ENCODE measurements at places on chromosomes 2 and 18. TPM values are rescaled to one million over a fixed set of nuclear protein-coding genes. Genes with fewer than 3 reads are reported as not detected.

The METTL4 gene
- total RNA-seq = 14.3 TPM

The SH2D6 gene
- total RNA-seq = not detected

The GRB14 gene
- total RNA-seq = 6.2 TPM

The RUFY4 gene
- 0.39 TPM for total RNA-seq

The ADAM23 gene
- 4.2 TPM for total RNA-seq

The SERPINB11 gene
- not detected for total RNA-seq

The CHRND gene
- total RNA-seq = not detected

The GPAT2 gene
- total RNA-seq = 4.8 TPM

The TLX2 gene
- total RNA-seq = not detected

The C2orf78 gene
- not detected for total RNA-seq

The FAM237A gene
- not detected for total RNA-seq

The GALNT14 gene
- 1.7 TPM for total RNA-seq

The LYPD1 gene
- total RNA-seq = 1.2 TPM

The SIX2 gene
- total RNA-seq = 1.7 TPM

The ACTG2 gene
- total RNA-seq = 416 TPM

The SATB2 gene
- total RNA-seq = 14.5 TPM

DNA sequence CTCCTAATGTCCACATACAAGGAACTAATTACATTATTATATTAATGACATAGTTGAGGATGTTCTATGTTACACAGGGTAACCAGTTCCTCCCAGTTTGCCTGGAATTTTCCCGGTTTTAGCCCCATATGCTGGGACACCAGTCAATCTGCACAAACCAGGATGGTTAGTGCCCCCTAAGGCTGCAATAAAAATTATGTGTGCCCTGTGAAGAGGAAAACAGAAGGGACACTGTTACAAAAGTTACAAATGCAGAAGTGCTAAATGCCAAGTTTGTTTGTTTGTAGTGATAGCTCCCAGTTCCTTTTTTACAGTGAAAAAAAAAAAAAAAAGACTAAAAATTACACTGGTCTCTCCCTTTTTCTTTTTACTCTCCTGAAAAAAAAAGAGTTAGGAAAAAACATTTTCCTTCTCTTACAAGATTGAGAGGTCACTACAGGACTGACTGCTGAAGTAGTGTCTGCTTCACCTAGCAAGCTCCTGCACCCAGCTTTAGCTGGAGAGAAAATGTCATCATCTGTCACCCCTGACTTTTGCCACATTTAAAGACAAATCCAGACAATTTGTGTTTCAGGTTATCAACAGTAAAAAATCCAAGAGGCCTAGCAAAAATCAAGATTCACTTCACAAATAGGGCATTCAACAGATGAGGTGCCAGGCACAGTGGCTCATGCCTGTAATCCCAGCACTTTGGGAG lies 3.2 kb downstream of the ANKRD44 start:
- no peak overlapping the region for H3K27ac ChIP-seq
- H3K36me3 ChIP-seq = no peaks in the 10 kb centered on the region
- DNase-seq = no peak
- peaks cover 2% of the 10 kb centered on the region for H3K4me1 ChIP-seq
- no peaks in the 10 kb centered on the region for H3K27me3 ChIP-seq

DNA sequence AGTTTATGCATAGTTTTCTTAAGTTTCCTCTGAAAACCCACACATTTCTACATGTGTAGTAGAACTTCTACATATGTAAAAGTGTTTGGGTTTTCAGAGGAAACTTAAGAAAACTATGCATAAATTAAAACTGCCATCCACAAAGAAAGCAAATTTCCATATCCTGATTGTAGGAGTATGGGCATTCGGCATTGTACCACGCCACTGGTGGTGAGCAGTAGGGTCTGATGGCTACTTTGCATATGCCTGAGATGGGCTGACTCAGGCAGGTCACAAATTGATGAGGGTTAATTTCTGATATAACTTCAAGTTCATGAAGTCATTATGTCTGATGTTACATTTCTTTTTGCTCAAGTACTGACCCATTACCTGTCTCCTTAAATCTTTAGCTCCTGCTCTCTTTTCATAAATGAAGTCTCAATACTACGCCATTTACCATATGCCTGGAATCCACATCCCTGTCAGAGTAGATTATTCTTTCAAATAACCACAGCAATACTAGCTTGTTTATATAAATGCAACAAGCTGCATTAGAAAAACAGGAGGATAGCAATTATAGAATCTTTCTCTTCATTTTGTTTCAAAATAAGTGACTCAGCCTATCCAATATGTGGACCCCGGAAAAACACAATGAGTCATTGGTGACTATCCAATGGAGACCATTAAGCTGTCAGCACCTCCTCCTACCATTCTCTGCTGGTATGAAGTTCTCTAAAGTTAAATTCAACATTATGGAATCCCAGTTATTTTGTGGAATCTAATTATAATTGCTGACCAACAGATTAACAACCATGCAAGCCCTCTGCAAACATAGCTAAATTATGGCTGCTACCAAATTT lies 355.2 kb upstream of the UBE2E3 start:
- no peak overlapping the region for H3K27ac ChIP-seq
- H3K27me3 ChIP-seq = no peaks in the 10 kb centered on the region
- H3K4me1 ChIP-seq = no peaks in the 10 kb centered on the region

DNA sequence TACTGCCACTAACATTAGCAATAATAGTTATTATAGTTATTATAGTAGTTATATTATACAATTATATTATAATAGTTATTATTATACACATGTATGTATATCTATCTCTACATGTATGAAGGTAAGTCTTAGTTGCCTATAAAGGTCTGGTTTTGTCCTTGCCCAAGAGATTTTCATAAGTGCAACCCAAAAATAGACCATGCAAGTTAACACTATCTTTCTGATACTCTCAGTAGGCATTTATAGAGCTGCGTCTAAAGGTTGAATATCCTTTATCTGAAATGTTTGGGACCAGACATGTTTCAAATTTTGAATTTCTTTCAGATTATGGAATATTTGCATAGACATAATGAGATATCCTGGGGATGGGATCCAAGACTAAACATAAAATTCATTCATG lies 175.4 kb downstream of the MEMO1 start:
- no peak overlapping the region for H3K27ac ChIP-seq
- no peaks in the 10 kb centered on the region for H3K27me3 ChIP-seq
- no peaks in the 10 kb centered on the region for H3K4me1 ChIP-seq

DNA sequence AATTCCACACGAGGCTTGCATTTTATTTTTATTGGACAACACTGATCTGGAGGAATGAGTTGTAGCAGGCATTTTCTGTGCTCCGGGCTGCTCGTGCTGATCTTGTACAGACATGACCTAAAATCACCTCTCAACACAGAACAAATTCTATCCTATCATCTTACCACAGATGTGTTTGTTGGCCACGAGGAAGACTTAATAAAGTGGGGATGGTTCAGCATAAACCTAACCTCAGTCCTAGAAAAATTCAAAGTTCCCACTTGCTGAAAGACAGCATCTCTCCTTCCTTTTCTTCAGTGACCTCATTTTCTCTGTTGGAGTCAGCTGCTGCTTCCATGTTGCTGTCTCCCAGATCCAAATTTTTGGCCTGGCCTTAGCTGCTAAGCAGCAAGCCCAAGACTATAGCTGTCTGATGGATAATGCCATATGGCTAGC lies 45.3 kb downstream of the RBKS start:
- no peak for DNase-seq
- no peak overlapping the region for H3K27ac ChIP-seq
- no peak overlapping the region for H3K4me3 ChIP-seq
- no peaks in the 10 kb centered on the region for H3K4me1 ChIP-seq
- H3K36me3 ChIP-seq = no peaks in the 10 kb centered on the region
- no peaks in the 10 kb centered on the region for H3K27me3 ChIP-seq

DNA sequence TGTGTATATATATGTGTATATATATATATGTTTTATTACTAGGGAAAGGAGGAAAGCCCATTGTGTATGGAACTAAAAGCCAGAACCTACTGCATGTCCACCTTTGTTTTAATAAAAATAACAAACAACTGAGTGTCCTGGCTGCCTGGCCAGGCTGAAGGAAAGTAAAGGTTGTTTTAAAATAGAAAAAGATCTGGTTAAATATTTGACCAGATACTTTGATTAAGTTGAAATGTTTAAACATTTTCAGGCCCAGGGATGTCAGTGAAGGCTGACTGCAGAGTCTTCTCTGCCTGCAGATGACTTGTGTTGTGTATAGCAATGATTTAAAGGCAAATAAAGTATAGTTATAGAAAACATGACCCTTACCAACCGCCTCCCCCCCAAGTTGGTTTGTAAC lies 22.8 kb downstream of the SPTBN1 start:
- no peaks in the 10 kb centered on the region for H3K36me3 ChIP-seq
- DNase-seq = no peak
- no peaks in the 10 kb centered on the region for H3K27me3 ChIP-seq

DNA sequence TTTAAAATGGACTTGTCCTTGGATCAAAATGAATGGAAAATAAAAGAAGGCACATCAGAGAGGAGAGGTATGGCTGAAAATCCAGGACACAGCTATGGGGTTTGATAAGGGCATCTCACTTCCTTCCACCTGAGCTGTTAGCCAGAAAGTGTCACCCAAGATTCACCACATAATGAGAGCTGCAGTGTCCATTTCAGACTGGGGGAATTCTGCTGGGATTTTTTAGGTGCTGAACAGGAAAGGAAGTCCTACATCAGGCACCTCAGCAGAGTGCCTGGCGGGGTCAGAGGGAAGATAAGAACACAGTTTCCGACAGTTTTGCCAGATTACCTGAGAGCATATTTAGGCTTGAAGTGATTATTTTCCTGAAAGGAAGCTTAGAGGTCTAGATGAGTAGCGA lies 187.6 kb upstream of the HNMT start:
- no peaks in the 10 kb centered on the region for H3K4me1 ChIP-seq
- H3K27me3 ChIP-seq = no peaks in the 10 kb centered on the region
- H3K4me3 ChIP-seq = no peak overlapping the region
- no peak overlapping the region for H3K27ac ChIP-seq
- DNase-seq = no peak

DNA sequence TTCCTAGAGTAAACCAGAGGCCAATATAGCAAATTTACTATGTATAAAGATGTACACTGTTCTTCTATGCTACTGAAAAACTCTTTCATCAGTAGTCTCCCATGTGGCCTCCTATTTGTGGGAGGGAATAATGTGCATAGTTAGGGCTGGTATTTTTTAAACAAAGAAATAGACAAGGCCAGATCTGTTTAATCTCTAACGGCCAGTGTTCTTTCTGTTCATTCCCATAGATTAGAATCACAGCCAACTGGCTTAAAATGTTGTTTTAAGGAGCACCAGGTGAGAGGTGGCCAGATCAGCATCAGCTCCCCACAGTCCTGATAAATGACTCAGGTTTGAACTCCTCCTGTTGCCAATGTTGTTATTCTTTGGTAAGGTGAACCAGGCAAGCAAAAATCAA lies 12.1 kb downstream of the LYPD6 start:
- no peak overlapping the region for H3K27ac ChIP-seq
- DNase-seq = no peak
- H3K4me1 ChIP-seq = no peaks in the 10 kb centered on the region
- no peak overlapping the region for H3K4me3 ChIP-seq
- no peaks in the 10 kb centered on the region for H3K27me3 ChIP-seq

DNA sequence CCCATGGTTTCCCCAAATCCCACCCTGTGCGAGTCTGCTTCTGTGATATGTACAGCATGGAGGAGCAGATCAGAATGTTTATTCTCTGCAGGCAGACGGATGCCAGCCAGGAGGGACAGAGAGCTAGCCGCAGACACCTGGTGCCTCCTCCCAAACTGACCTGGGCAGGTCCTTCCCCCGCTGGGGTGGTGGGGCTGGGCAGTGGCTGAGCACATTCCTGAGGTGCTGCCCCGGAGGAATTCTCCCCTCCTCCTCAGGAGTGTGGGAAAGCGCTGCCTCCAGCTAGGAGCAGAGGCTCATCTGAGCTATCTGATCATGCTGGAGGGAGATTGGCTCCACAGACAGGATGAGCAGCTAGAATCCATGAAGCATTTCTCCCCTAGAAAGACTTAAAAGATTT lies 21.7 kb downstream of the C2orf92 start:
- no peaks in the 10 kb centered on the region for H3K4me1 ChIP-seq
- H3K36me3 ChIP-seq = no peaks in the 10 kb centered on the region
- H3K27me3 ChIP-seq = no peaks in the 10 kb centered on the region
- no peak overlapping the region for H3K4me3 ChIP-seq
- no peak for DNase-seq

- no peaks in the 10 kb centered on the region for H3K36me3 ChIP-seq
- no peak for DNase-seq
- no peak overlapping the region for H3K27ac ChIP-seq
- H3K4me1 ChIP-seq = peaks cover 4% of the 10 kb centered on the region
- no peak overlapping the region for H3K4me3 ChIP-seq
- no peaks in the 10 kb centered on the region for H3K27me3 ChIP-seq
These were observed 123.2 kb downstream of the CAPN13 start for GRCh38 chr2:30684026-30684425.

- no peak overlapping the region for H3K4me3 ChIP-seq
- no peak overlapping the region for H3K27ac ChIP-seq
- peaks cover 3% of the 10 kb centered on the region for H3K4me1 ChIP-seq
- H3K36me3 ChIP-seq = no peaks in the 10 kb centered on the region
- no peaks in the 10 kb centered on the region for H3K27me3 ChIP-seq
- DNase-seq = no peak
These were observed 4.0 kb downstream of the PDE1A start for GRCh38 chr2:182422864-182423263.

- no peaks in the 10 kb centered on the region for H3K36me3 ChIP-seq
- peak overlapping the region; percentile 38 for H3K27ac ChIP-seq
- H3K4me1 ChIP-seq = no peaks in the 10 kb centered on the region
- no peak for DNase-seq
- H3K27me3 ChIP-seq = no peaks in the 10 kb centered on the region
- no peak overlapping the region for H3K4me3 ChIP-seq
These were observed 39.2 kb downstream of the MREG start for GRCh38 chr2:215973954-215974699.

- DNase-seq = no peak
- H3K27me3 ChIP-seq = no peaks in the 10 kb centered on the region
- no peaks in the 10 kb centered on the region for H3K4me1 ChIP-seq
- no peak overlapping the region for H3K27ac ChIP-seq
- no peaks in the 10 kb centered on the region for H3K36me3 ChIP-seq
These were observed 566.0 kb downstream of the NR4A2 start for GRCh38 chr2:155766342-155767115.

- DNase-seq = no peak
- no peak overlapping the region for H3K27ac ChIP-seq
- H3K36me3 ChIP-seq = no peaks in the 10 kb centered on the region
These were observed 68.6 kb upstream of the DNAJC10 start for GRCh38 chr2:182647499-182647787.

- H3K27me3 ChIP-seq = no peaks in the 10 kb centered on the region
- no peak for DNase-seq
- no peaks in the 10 kb centered on the region for H3K4me1 ChIP-seq
- no peaks in the 10 kb centered on the region for H3K36me3 ChIP-seq
These were observed 88.2 kb downstream of the ZNF532 start for GRCh38 chr18:58952858-58953257.

GRCh38 chr18:24536834-24537233 lies 76.4 kb downstream of the HRH4 start:
- H3K27ac ChIP-seq = no peak overlapping the region
- no peaks in the 10 kb centered on the region for H3K36me3 ChIP-seq

DNA sequence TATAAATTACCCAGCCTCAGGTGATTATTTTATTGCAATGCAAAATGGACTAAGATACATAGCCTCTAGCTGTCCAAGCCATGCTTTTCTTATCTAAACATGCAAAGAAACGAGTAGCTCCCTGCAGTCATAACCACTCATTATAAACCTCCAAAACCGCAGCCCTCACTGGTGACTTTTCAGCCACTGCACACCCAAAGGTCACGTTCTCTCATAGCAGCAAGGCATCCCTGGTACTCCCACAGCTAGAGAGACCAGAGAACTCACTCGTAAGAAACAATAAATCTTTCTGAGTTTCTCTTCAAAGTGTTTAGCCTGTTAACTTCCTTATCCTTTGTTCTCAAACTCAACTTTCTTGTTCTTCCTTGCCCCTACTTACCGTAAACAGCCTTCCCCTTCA lies 28.5 kb upstream of the RALBP1 start:
- H3K4me1 ChIP-seq = no peaks in the 10 kb centered on the region
- no peaks in the 10 kb centered on the region for H3K36me3 ChIP-seq
- no peak overlapping the region for H3K4me3 ChIP-seq
- no peak for DNase-seq
- no peaks in the 10 kb centered on the region for H3K27me3 ChIP-seq
- no peak overlapping the region for H3K27ac ChIP-seq
